ENCODE measurements at places on chromosomes 1 and 21.

GRCh38 chr1:89999208-89999607 is 4.3 kb downstream of the ZNF326 start:
- no peak for DNase-seq

DNA sequence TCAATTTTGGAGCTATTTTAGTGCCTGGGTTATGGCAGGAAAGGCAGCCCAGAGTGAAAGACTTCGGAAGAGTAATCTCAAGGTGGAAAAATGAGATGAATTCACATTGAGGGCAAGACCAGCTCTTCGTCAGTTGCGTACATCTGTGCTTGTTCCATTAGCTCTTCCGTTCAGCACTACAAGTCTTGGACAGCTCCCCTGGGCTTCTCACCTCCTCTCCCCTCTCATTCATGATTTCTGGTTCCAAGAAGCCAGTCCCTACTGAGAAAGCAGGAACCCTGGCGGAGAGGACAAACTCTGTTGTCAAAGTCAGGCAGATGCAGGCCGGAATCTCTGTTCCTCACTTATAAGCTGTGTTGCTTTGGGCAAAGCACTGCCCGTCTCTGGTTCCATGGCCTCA is 76.5 kb downstream of the ACTL8 start:
- no peak for DNase-seq

- DNase-seq, result peak; percentile 90
Observed at GRCh38 chr1:155091071-155092051, 12.7 kb downstream of the EFNA3 start.

- DNase-seq, result no peak
Observed at GRCh38 chr21:21111309-21111920, 113.2 kb downstream of the NCAM2 start.

- DNase-seq, result no peak
Observed at GRCh38 chr1:83978056-83978455, 20.9 kb downstream of the TTLL7 start.

DNA sequence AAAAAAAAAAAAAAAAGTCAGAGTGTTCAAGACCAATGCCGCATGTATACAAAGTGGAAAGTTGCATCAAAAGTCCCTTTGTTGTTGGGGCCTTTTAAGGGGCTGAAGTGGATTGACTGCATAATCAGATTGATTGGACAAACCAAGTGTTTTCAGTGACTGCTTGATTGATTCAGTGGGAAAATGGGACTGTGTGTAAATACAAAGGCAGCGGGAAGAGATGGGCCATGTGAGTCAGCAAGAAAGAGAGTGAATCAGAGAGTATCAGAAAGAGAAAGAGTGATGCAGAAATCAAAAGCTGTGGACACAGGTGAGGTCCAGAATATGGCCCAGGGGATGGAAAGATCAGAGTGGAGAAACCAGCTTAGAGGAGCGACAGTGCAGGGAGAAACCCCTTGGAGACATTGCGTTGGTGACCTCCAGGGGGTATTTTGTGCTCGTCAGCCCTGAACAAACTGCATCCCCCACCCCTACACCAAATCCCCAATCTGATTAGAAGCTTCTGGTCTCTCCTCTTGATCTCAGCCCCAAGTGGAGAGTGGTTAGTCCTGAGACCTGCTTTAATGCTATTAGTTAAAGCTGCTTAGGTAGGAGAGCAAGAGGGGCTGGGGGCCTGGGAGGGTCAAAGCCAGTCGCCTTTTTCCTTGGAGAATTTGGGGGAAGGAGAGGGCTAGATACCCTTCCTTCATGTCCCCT is 5.1 kb upstream of the ETV3L start:
- no peak for DNase-seq

DNA sequence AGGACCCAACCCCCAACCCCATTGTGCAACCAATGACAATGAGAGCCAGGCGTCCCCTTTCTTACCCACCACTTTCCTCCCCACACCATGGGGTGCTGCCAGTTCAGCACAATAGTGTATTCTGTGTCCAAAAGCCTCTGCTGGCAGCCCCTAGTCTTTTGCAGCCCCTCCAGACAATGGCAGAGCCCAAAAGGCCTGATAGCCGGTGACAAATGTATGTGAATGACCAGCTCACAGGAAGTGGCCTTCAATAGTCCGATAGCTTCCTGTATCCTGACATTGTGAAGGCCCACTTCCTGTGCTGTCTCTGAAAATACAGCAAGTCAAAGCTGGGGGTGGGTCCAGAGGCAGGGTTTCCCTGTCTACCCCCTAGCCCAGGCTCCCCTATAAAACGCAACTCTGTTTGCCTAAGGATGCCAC is 16.6 kb downstream of the SMIM12 start:
- no peak for DNase-seq

DNA sequence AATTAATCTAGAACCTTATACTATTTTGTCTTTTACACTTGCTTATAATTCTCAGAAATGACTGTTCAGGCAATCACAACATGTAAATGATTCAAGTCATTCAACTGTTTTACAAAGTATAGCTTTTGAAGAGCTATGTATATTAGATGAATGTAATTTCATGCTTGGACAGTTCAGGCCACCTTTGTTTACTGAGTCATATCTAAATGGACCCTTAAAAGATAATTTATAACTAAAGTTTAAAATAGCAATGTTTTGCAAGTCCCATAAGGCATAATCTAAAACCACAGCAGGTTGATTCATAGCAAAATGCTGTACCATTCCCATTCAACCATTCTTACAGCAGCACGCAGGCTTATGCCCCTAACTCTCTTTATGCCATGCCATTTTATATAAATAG is 64.8 kb downstream of the PIK3R3 start:
- DNase-seq, result no peak

GRCh38 chr1:72282271-72283021 is at the start of gene NEGR1:
Gene NEGR1 (minus strand): TSS chr1:72282539.
- DNase-seq, result peak; percentile 73

DNA sequence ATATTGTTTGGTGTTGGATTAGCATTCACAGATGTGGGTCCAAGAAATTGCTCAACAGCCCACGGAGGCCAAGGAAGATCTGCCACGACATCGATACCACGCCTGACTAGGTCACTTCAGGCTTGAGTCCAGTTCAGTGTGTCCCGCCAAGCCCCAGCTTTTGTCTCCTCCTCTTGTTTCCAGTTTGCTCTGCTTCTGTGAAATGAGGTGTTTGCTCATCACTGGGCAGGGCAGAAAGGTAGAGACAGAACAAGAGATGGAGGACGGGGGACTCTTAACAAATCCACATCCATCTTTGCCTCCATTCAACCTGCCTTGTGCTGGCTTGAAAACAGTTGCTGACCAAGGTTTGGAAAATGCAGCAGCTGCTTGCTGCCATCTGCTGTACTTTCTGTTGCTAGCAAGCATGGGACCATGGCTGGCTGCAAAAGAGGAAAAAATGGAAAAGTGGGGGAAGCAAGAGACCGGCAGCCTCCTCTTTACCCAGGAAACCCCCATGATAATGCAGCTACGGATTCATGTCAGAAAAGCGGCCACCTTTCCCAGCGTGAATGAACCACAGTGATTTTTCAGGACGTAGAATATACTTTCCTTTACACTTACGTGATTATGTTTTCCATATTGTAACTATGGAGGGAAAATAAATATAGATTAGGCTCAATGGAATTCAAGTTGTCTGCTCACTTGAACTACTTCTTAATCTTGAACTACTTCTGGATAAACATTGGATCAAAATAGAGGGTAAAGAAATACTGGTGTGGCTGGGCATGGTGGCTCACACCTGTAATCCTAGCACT is 80.2 kb upstream of the GREM2 start:
- DNase-seq, result no peak
